ENCODE measurements at places on chromosomes 7 and 10.

DNA sequence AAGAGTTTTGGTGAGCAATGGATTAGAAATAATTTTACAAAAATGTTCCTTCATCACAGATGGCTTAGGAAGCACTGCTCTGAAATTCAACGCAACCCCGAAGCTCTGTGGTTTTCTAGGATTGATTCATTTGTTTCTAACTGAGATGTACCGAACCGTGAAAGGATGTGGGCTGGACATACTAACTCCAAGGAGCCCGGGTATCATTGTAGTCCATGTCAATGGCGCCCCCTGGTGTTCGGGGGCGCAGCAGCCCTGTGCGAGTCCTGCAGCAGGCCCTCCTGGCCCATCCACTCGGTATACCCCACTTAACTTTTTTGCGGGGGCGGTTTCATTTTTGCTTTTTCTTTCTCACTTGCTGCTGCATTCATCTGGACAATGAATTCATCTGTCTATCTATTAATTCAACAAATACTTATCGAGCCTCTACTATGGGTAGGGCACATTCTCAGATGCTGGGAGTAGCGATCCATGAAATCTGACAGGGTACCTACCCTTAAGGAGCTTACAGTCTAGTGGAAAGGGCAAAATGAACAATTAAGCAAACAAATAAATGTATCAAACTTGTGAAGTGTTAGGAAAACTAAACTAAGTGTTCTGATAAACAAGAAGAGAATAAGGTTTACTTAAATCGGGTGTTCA is 25.2 kb upstream of the ITPRID1 start:
- peak; percentile 3 for DNase-seq

DNA sequence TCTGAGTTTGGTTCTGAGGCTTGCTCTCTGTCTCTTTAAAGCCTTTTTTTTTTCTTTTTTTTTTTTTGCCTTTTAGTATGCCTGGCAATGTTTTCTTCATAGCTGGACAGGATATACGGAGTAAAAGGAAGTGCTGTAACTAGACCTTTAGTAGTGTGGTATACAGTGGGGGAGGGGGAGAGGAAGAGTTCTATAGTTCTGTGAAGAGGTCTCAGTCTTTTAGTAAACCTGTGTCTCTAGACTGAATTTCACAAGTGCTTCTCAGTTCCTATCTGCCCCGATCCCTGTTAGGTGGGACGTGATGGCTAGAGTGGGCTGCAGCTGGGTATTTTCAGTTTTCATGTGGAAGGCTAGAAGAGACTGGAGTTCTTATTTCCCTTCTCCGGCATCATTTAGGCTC is 3.1 kb upstream of the ABCC2 start:
- DNase-seq = no peak

GRCh38 chr7:159177284-159177953 is 32.8 kb upstream of the VIPR2 start:
- no peak for DNase-seq

- no peak for DNase-seq
Observed at GRCh38 chr10:86730227-86730626, 26.2 kb upstream of the BMPR1A start.

- DNase-seq = no peak
Observed at GRCh38 chr7:116970238-116970910, 17.1 kb downstream of the ST7 start.

GRCh38 chr7:16940776-16941175 is 59.0 kb upstream of the AGR3 start:
- DNase-seq = no peak

GRCh38 chr10:100656454-100656853 is 88.9 kb upstream of the PAX2 start:
- DNase-seq = no peak

- DNase-seq = no peak
Observed at GRCh38 chr10:107477266-107477665, 312.8 kb upstream of the SORCS1 start.

- no peak for DNase-seq
Observed at GRCh38 chr10:124659380-124659779, 84.8 kb downstream of the FAM53B start.

GRCh38 chr10:129193148-129193547 is 273.9 kb upstream of the MGMT start:
- DNase-seq = no peak

DNA sequence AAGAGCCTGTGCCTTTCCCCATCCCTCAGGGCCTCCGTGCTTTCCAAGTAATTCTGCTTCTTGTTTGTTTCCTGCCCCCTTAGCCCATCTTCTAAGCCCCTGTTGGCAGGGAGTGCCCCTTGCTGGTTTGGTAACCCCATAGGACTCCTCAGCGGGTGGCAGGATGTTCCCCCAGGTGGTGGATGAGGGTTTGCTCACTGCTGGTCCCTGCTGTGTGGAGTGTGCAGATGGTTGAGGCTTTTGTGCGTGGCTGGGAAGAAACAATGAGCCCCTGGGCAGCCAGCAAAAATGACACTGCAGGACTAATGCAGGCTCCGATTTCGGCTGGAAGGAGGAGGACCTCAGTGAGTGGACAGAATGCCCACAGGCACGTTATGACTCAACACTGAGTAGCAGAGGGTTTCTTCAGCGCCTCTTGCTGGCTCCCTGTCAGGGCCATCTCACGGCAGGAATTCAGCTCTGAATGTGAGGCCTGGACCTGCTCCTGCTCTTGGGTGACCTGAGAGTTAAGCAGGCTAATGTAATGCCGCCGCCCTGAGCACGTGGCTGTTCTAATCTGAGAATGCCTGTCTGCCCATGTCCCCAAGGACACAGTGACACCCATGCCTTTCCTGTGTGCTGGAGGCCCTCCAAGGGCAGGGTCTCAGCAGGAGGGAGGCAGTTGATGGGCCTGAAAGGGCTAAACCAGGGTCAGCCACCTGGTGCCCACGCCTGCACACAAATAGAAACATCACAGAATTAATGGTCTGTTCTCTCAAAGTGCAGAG is 16.6 kb downstream of the BAG3 start:
- no peak for DNase-seq

DNA sequence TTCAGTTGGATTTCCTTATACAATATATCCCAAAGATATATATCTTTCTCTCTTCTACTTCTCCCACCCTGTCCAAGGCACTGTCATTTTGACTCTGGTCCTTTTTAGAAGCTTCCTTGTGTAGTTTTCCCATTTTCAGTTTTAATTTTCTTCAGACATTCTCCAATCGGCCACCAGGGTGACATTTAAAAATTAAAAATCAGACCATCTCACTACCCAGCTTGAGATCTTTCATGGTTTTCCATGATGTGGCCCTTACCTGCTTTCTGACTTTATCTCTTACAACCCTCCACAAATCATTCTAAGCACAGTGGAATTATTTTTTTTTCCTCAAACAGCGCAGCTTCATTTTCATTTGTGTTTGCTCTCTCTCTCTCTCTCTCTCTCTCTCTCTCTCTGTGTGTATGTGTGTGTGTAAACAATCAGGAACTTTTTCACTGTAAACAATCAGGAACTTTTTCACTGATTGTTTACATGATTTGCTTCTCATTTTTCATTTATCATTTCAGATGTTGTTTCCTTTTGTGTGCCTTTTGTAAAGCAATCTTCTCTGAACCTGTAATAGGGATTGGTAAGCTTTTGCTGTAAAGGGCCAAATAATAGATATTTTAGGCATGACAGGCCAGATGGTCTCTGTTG is 348.9 kb downstream of the ATRNL1 start:
- no peak for DNase-seq

DNA sequence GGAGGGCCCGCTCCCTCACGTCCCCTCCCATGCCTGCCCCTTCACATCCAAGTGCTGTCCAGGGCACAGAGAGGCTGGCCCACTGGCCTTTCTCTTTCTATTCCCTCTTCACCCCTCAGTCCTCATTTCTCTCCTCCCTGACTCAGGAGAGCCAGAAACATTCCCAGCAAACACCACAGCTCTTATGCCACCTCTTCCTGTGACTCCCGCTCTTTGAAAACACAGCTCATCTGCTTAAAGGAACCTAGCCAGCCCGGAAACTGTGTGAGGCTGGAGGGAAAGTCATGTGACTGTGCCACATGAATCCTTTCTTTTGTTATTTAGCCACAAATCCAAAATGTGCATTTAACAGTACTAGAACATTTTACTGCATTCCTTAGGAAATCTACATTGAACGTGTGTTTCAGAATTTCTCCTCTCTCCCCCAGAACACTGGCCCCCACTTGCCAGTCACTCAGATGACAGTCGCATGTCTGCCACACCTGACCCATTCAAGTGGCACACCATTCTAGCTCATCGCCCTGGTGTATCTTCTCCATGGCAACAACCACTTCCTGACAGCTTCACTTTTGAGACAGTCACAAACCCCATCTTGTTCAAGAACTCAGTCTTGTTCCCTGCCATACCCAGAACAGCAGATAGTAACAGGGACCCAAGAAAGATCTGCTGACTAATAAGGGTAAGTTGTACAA is 42.8 kb downstream of the GRB10 start:
- no peak for DNase-seq

GRCh38 chr7:16874066-16874465 is 7.7 kb downstream of the AGR3 start:
- DNase-seq = no peak

GRCh38 chr10:113442336-113442735 is 110.5 kb upstream of the HABP2 start:
- DNase-seq = no peak

DNA sequence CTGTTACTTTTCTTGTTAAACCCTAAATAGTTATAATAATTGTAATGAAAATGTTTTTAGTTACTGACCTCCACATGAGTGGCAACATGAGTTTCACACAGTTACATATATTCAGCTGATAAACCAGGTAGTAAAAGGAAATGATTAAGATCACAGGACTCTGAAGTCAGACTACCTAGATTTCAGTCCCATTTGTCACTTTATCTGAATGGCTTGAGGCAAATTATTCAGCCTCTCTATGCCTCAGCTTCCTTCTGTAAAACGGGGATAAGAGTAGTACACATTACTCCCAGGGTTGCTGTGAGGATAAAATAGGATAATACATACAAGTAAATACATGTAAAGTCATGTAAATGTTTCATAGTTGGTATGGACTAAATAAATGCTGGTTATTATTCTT is 254.3 kb upstream of the LRRTM3 start:
- no peak for DNase-seq

DNA sequence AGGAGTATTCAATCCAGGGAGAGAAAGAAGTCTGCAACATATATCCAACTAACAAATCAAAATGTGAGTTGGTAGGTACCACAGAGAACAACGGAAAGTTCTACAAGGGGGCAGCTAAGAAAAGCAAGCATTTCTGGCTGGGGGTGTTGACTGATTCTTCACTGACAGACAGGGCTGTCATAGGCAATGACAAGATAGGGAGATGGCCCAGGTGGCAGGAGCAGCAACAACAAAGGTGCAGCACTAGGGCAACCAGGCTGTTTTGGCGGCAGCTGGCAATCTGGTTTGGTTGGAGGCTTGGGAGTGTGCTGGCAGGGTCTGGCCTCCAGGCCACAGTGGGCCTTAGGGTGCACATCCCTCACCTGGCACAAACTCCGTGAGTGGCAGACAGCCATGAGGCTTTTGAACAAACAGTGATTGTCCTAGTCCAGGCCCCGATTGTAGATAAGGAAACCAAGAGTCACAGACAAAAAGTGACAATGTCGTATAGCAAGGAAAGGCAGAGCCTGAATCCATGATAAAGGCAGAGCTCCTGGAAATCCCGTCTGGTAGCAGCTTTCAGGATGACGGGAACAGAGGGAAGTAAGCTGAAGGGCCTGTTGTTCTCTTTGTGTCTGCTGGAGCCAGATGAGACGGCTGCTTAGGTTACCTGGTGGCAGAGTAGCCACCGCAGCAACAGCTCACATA is 28.4 kb downstream of the DPCD start:
- DNase-seq = no peak

- DNase-seq = peak; percentile 100
Observed at GRCh38 chr7:138002096-138002827, 376 bp upstream of the CREB3L2 start.

GRCh38 chr10:45058580-45058979 is 57.9 kb downstream of the ZNF22 start:
- no peak for DNase-seq

- DNase-seq = no peak
Observed at GRCh38 chr10:73655990-73656298, at the start of gene SYNPO2L. SYNPO2L (minus strand) TSS chr10:73656029; CDS start chr10:73655922, 107 bp downstream.

GRCh38 chr7:5695727-5696345 is 85.6 kb downstream of the RNF216 start:
- no peak for DNase-seq

GRCh38 chr10:97184971-97185325 is 811 bp downstream of the SLIT1 start:
- no peak for DNase-seq

GRCh38 chr10:48598243-48598935 is 6.5 kb downstream of the ARHGAP22 start:
- DNase-seq = no peak

DNA sequence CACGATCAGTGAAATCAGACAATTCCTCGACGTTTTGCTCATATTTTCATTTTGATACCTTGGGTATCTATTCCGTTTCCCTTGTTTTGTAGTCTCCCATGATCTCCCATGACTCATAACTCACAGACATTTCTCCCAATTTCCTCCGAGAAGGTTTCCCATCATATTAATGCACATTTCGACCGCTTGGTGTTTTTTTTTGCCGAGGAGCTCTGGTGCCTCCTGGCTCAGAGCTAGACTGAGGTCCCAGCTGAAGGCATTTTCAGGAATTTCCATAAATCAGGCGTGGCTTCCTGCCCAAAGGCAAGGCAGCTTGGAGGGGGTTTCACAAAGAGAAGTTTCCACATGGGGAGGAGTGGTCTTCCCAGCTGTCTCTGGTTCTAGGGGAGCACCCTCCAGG is 148.2 kb upstream of the TNS3 start:
- DNase-seq = no peak

- DNase-seq = no peak
Observed at GRCh38 chr7:8135417-8135816, 126.5 kb downstream of the ICA1 start.

DNA sequence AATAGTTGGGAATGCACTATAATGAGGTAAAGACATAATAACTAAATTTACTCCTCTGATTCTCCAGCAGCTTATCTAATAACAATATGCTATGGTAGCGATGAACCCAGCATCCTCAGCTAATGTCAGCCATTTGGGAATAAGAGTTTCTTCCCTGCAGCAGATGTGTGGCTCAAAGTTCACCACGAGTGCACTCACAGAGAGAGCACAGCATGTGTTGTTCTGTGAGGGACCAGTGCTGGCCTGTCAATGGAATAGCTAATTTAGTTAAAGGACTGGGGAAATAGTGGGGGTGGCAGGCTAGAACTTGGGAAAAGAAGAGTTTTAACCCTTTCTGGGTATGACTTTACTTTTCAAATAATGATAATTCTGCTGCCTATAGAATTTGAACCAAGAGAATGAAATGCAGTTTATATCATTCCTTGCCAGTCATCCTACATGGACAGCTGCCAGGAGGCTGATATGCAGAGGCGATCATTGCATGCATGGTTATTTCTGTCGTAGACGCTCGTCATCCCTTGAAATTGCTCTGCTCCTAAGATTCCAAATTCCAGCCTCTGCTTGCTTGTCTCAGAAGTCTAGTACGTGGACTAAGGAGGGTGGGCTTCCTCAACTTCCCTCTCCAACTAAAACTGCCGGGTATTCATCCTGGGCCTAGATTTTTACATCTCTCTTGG is 355.6 kb downstream of the RNLS start:
- DNase-seq = peak; percentile 29

- no peak for DNase-seq
Observed at GRCh38 chr7:6393667-6394056, 54.1 kb downstream of the DAGLB start.

All from NCI-H2227 treated with DMSO at 0.1 percent for 48 hours (cell line).